ENCODE measurements at places on chromosomes 5 and 9. TPM values are rescaled to one million over a fixed set of nuclear protein-coding genes. Genes with fewer than 3 reads are reported as not detected.

SLC34A1 gene
- not detected for total RNA-seq

GFI1B gene
- not detected for total RNA-seq

PCDHB14 gene
- 10.6 TPM for total RNA-seq

FBLL1 gene
- not detected for total RNA-seq

APBA1 gene
- total RNA-seq, result 8.7 TPM

PCDHGA5 gene
- 4.5 TPM for total RNA-seq

DHX29 gene
- total RNA-seq, result 11.3 TPM

WNT8A gene
- total RNA-seq, result not detected

CDC20B gene
- not detected for total RNA-seq

PALM2AKAP2 gene
- 38.2 TPM for total RNA-seq

Measured in ascending aorta (tissue), 2 donors.